ENCODE measurements at places on chromosomes 2 and 18.

DNA sequence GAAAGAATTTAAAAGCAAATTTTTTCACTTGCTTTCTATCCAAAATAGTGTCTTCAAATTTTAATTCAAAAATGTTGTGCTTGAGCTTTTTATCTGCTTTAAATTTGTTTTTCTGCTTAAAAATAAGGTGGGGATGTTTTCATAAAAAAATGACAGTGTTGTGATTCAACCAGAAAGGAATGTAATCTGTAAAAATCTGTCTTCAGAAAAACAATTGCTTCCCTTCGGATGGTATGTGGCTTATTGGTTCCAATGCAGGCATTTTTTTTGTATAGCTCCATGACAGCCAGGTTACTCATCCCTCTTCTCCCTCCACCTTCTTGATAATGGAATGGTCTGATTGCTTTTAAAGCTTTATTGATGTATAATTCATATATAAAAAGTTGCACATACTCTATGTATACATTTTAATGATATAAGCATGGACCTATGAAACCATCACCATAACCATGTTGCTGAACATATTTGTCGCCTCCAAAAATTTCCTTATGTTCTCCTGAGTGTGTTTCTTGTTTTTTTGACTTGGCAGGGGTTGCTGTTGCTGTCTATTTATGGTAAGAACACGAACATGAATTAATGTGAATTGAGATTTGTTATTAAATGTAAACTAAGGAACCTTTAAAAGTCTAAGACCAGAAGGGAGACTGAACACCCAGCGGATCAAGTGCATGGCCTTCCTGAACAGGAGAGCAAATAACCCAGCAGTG lies 363.7 kb upstream of the SPHKAP start:
- no peak for DNase-seq

- no peak for DNase-seq
Measured at GRCh38 chr2:158194229-158194628, 92.6 kb downstream of the UPP2 start.

DNA sequence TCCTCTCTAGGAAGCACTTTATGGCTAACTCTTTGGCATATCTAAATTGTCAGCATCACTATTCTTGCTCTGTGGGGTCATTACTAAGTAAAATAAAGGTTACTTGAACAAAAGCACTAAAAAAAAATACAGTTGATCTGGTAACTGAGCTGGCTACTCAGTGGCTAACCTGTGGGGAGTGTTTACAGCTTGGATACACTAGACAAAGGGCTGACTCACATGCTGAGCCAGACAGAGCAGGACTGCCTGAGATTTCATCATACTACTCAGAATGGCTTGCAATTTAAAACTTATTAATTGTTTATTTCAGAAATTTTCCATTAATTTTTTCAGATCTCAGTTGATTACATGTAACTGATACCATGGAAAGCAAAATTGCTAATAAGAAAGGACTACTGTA lies 1690.4 kb upstream of the SLC39A10 start:
- DNase-seq = no peak

DNA sequence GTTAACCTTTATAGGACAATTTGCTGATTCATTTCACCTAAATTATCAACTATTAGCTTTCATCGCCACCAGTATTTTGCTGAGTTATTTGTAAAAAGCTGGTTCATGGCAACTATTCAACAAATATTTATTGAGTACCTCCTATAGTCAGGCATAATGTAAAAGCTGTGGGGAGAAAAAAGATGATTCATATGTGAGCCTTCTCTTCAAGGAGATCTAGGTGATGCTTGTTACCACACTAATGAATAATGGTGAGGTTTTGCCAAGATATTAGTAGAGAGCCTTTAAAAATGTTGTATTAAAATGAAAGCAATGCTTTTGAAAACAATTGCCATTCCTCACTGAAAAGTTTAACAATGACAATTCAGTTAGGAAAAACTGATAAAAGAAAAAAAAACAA lies 187.8 kb downstream of the ANKRD44 start:
- DNase-seq = no peak

- no peak for DNase-seq
Measured at GRCh38 chr2:186303091-186303490, 183.0 kb upstream of the ZC3H15 start.

- no peak for DNase-seq
Measured at GRCh38 chr2:65666156-65666725, 233.8 kb upstream of the SPRED2 start.

- no peak for DNase-seq
Measured at GRCh38 chr2:169129703-169130243, 60.4 kb downstream of the DHRS9 start.

GRCh38 chr2:127208313-127208712 lies 11.8 kb downstream of the CYP27C1 start:
- no peak for DNase-seq

GRCh38 chr18:23066504-23067039 lies 68.7 kb upstream of the CABLES1 start:
- no peak for DNase-seq

GRCh38 chr18:21479721-21480120 lies 120.8 kb downstream of the ESCO1 start:
- no peak for DNase-seq

GRCh38 chr18:23166891-23167541 lies 31.7 kb downstream of the CABLES1 start:
- no peak for DNase-seq

- no peak for DNase-seq
Measured at GRCh38 chr18:12599543-12599942, 58.4 kb downstream of the SPIRE1 start.

DNA sequence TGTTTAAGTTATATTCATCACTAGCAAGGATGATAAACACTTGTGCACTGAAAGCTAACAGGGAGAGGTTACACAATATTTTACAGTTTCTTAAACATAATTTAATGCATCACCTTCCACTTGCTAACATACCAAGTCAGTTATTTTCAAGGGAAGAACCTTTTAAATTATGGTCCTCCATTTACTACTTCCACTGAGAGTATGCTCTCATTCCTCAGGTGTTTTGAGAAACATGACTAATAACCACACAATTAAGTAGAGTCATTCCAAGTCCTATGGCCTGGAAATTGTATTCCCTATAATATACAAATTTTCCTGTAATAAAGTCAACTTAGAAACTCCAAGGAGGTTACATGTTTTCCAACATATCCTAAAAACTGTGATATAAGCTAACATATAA lies 152.3 kb upstream of the STON1 start:
- no peak for DNase-seq

GRCh38 chr2:43676322-43677050 lies at the start of gene C1GALT1C1L:
TSS of gene C1GALT1C1L (minus strand) at chr2:43676429. CDS start at chr2:43676322, 107 bp downstream.
- peak; percentile 22 for DNase-seq

DNA sequence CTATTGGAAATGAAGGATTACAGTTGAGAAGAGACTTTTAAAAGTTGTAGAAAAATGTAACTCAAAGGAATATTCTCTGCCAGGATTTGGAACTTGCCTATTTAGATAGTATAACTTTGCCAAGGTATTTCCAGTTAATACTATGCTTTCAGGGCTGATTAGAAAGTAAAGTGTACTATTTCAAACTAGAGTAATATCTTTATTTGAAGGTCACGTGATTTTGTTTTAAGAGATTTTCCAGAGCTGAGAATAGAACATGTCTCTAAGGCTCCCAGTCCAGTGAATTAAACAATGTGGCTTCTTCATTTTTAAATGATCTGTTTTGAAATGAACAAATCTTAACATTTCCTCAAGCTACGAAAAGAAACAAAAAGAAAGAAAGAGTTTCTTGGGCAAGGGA lies 53.9 kb downstream of the CCDC148 start:
- DNase-seq = no peak

DNA sequence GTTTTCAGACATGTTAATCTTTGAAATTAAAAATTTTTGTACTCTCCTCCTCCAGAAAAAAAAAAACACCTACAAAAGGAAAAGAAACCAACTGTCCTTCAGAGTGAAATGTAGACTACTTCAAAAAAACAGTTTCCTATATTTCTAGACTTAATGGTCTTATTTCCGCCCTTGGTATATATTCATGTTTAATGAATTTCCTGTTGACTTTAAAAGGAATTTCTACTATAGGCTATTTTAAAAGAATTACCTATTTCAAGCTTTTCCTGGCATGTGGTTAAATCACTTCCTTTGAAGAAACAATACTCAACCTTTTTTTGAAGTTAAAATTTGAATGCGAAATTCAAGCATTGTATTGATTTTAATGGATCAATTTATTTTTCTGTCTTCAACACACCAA lies 29.2 kb downstream of the GULP1 start:
- DNase-seq = no peak

GRCh38 chr2:195647302-195647701 lies 9.7 kb upstream of the SLC39A10 start:
- no peak for DNase-seq

DNA sequence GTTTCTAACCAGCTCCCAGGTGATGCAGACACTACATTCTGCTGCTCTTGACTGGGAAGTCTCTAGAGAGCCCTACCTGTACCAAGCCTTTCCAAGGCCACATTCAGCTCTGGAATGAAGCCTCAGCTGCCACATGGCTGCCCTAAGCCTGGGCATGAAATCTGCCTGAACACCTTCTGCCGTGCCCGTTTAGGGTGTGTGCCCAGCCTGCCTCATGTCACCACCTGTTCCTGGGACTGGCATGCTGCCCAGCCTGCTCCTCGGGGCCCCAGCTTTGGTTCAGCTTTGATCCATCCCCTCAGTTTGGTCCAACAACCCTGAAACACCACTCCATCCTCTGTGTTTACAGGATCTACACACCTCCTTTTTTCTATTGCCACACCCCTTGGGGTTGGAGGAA lies 210.9 kb downstream of the L3MBTL4 start:
- no peak for DNase-seq

- DNase-seq = no peak
Measured at GRCh38 chr18:56167366-56167765, 471.0 kb downstream of the TXNL1 start.

DNA sequence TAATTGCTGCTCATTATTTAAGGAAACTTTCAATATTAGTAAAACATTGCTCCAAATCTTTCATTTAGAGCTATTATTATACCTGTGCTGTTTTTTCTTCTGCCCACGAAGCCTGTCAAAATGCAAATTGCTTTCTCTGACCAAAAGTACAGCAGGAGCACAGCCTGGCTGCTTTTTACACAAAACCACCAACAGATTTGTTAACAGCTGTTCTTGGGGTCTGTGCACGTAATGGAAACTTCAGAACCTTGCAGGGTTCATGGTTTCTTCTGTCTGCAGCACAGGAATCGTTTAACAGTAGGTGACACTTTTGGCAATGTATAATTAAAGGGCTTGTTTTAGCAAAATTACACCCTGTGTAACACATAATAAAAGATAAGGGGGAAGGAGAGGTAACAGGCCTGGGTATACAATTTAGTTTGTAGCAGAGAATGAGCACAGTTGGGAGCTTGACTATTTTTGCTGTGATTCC lies 447.3 kb downstream of the KCNJ3 start:
- no peak for DNase-seq

DNA sequence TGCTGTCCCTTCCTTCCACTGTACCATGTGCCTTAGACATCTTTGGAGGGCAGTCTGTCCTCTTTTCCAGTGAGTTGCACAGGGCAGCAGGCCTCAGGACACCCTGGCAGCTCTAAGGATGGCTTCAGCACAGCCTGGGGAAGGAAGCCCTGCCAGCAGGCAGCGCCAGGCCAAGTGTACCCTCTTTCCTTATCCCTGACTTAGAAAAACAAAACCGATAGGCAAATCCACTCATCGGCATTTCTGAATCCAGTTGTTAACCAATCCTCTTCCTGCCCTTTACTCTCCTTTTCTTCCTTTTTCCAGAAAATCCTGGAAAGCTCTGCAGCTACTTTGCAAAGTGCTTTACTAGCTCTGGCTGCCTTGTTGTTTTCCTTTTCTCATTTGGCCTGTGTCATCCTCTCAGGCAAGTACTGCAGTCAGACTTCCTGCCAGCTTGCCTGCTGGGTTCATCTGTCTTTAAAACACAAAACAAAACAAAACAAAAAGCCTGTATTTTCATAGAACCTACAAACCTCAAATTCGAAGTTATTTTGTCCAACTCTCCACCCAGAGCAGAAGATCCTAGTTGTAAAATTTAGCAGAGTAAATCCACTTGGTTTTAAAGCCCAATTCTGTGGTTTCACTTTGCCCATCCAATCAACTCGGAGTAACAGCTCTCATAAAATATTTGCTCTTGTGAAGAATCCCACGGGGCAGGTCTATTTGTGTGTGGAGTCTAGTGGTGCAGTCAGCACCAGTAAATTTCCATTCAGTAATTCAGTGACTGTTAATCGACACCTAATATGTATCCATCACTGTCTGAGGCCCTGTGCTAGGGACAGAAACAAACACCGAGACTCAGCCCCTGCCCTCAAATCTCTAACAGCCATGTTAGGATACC lies 45.2 kb downstream of the PCBP1 start:
- peak; percentile 27 for DNase-seq

GRCh38 chr18:76602191-76602590 lies 107.1 kb upstream of the ZNF516 start:
- DNase-seq = no peak

- no peak for DNase-seq
Measured at GRCh38 chr2:67179526-67179925, 217.6 kb upstream of the ETAA1 start.

GRCh38 chr2:191115391-191115790 lies 35.4 kb downstream of the STAT4 start:
- peak; percentile 38 for DNase-seq

- DNase-seq = no peak
Measured at GRCh38 chr2:129730979-129731378, 248.5 kb upstream of the RAB6C start.

DNA sequence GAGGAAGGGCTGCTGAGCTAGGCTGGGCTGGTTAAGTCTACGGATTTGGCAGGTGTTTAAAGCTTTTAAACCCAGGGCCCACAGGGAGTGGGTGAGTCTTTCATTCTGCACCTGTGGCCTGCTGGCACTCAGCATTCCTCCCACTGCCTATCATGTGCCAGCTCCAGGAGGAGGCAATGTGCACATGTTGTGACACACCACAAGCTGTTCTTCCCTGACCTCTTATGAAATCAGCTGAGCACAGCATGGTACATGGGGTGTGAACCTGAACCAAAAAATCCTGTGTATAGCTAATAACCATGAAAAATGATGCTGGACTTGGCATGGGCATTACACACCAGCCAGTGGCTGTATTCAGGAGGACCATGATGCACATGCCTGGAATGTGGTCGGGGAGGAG lies 297.9 kb upstream of the MMADHC start:
- DNase-seq = no peak

DNA sequence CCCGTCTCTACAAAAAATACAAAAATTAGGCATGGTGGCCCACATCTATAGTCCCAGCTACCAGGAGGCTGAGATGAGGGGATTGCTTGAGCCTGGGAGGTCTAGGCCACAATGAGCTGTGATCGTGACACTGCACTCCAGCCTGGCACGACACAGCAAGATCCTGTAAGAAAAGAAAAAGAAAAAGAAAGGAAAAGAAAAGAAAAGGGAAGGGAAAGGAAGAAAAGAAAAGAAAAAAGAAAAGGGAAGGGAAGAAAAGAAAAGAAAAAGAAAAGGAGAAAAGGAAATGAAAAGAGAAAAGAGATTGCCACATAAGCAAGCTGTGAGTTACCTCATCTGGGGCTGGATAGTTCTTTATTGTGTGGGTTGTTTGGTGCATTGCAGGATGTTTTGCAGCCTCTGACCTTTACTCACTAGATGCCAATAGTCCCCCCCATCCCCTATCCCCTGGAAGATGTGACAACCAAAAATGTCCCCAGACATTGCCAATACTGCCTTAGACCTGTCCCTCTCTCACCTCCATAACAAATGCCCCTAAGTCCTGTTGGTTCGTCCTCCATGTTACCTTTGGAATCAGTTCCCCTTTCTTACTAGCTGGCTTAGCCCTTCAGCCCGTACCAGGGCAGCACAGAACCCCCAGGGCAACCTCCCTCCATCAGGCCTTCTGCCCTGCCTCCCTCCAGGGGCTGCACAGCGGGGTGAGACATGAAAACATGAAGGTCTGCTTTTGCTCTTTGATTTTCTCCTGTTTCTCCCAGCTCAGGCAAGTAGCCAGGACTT lies 8.9 kb downstream of the ASPRV1 start:
- no peak for DNase-seq
